WTC11 (cell line): ENCODE measurements at places on chromosomes 13 and 19. TPM values are rescaled to one million over a fixed set of nuclear protein-coding genes. Genes with fewer than 3 reads are reported as not detected.

Gene PGLYRP1
- not detected in 3 replicates for total RNA-seq

Gene NLRP7
- total RNA-seq = 4.1 to 6.8 TPM (median 5.0 TPM) in 3 replicates

Gene TPTE2
- not detected in 3 replicates for total RNA-seq

Gene PROZ
- not detected in 3 replicates for total RNA-seq

Gene CYP2F1
- total RNA-seq = 0.24 to 1.3 TPM (median 0.30 TPM) in 3 replicates

GRCh38 chr19:8459095-8459494, 14.3 kb downstream of the HNRNPM start:
- peaks cover 88% of the 10 kb centered on the region for H3K4me1 ChIP-seq
- H3K27me3 ChIP-seq = no peaks in the 10 kb centered on the region
- peaks cover 50% of the 10 kb centered on the region for H3K36me3 ChIP-seq
- DNase-seq = no peak
- no peak overlapping the region for H3K4me3 ChIP-seq
- H3K27ac ChIP-seq = no peak overlapping the region

DNA sequence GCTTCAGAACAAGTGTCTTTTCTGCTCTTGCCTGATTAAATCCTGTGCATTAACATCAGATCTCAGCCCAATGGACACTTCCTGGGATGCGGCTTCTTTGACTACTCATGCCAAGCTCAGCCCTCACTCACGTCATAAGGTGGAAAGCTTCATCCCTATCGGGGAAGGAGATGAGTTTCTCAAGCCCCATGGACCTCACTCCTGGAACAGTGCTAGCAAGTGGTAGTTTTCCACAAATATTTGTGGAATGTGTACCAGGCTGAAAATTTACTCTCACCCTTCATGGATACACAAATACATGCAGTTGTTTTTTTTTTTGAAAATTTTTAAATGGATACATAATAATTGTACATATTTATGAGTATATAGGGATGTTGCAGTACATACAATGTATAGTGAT, 34.6 kb upstream of the FARP1 start:
- DNase-seq = no peak
- no peaks in the 10 kb centered on the region for H3K27me3 ChIP-seq
- H3K36me3 ChIP-seq = no peaks in the 10 kb centered on the region; the same call in 1 of the 2 replicates
- H3K4me1 ChIP-seq = peaks cover 15% of the 10 kb centered on the region
- H3K27ac ChIP-seq = no peak overlapping the region
- no peak overlapping the region for H3K4me3 ChIP-seq

DNA sequence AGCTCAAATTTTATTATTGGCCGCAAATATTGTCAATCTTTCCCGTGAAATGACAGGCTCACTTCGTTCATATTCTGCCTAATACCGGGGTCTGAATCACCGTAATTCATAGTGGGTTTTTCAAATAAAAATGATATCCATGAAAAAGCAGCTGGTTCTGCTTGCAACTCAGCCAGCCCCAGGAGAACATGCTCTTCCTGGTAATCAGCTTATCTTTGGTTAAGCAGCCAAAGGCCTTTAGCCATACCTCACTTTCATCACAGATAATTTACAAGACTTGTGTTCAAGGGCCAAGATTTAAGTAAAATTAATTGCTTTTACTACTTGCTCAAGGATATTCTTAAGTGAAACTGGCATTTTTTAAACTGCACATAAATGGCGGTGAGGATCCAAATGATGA, 22.5 kb downstream of the RNASEH2B start:
- DNase-seq = no peak
- H3K27me3 ChIP-seq = no peaks in the 10 kb centered on the region
- peaks cover 21% of the 10 kb centered on the region for H3K4me1 ChIP-seq
- no peak overlapping the region for H3K4me3 ChIP-seq
- no peak overlapping the region for H3K27ac ChIP-seq

DNA sequence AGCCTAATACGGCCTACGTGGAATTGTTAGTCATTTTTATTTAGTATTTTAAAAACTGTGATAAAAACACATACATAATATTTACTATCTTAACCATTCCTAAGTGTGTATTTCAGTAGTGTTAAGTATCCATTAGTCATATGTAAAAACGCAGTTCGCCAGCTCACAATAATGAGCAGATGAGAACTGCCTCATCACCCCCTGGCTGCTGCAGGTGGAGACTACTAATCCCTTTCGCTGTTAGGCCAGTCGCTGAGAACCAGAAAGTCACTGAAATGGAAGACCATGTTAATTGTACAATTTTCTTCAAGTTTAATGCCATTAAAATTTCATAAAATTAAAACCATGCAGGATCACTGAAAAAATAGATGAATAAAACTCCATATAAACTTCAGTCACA, 1.6 kb downstream of the ESD start:
- peaks cover 7% of the 10 kb centered on the region for H3K36me3 ChIP-seq
- no peak overlapping the region for H3K27ac ChIP-seq
- peak overlapping the region; percentile 34; the same call in 1 of the 2 replicates for H3K4me3 ChIP-seq
- peaks cover 34% of the 10 kb centered on the region for H3K4me1 ChIP-seq
- no peak for DNase-seq

GRCh38 chr19:18789422-18789869, 1.7 kb downstream of the COMP start:
- peaks cover 22% of the 10 kb centered on the region for H3K4me1 ChIP-seq
- H3K4me3 ChIP-seq = peak overlapping the region; percentile 79
- H3K36me3 ChIP-seq = 0 out of 2 replicates have a peak, but pooled peaks cover 2% of the 10 kb centered on the region
- H3K27me3 ChIP-seq = peaks cover 100% of the 10 kb centered on the region

- H3K27ac ChIP-seq = peak overlapping the region; percentile 99
- peaks cover 7% of the 10 kb centered on the region; the same call in 1 of the 2 replicates for H3K27me3 ChIP-seq
- H3K36me3 ChIP-seq = peaks cover 20% of the 10 kb centered on the region
- DNase-seq = no peak
Measured at GRCh38 chr19:13154241-13154778, 4.1 kb downstream of the IER2 start.

- no peak overlapping the region for H3K27ac ChIP-seq
- DNase-seq = no peak
- no peaks in the 10 kb centered on the region for H3K27me3 ChIP-seq
Measured at GRCh38 chr13:107070792-107071191, 502.9 kb upstream of the ARGLU1 start.

GRCh38 chr13:113883921-113884804, 20.3 kb upstream of the GAS6 start:
- no peak overlapping the region for H3K4me3 ChIP-seq
- no peaks in the 10 kb centered on the region for H3K27me3 ChIP-seq
- peaks cover 9% of the 10 kb centered on the region; the same call in 1 of the 2 replicates for H3K4me1 ChIP-seq
- H3K36me3 ChIP-seq = no peaks in the 10 kb centered on the region

DNA sequence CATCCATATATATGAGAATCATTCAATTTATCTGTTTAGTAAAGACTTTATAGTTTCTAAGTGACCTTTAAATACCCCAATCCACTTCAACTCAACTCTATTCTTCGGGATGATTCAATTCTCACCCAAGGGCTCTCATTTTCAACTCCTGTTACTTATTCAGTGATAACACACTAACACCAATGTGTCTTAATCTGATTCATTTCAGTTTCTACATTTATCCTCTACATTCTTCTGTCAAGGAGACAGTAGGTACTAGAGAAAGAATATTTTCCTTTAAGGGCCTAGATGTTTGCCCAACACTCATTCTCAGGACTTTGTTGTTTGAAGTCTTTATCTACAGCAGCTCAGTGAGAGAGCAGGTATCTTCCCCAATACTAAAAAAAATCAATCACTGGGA, 7.1 kb downstream of the ARGLU1 start:
- DNase-seq = no peak
- peaks cover 53% of the 10 kb centered on the region for H3K4me1 ChIP-seq
- H3K27me3 ChIP-seq = no peaks in the 10 kb centered on the region
- peak overlapping the region; percentile 46 for H3K27ac ChIP-seq
- peaks cover 39% of the 10 kb centered on the region for H3K36me3 ChIP-seq

GRCh38 chr13:48570216-48570828, 37.4 kb upstream of the RCBTB2 start:
- H3K4me3 ChIP-seq = no peak overlapping the region
- no peaks in the 10 kb centered on the region for H3K27me3 ChIP-seq
- no peaks in the 10 kb centered on the region for H3K36me3 ChIP-seq
- H3K4me1 ChIP-seq = peaks cover 19% of the 10 kb centered on the region
- DNase-seq = no peak

- H3K4me1 ChIP-seq = peaks cover 20% of the 10 kb centered on the region
- no peak for DNase-seq
- H3K36me3 ChIP-seq = no peaks in the 10 kb centered on the region
Measured at GRCh38 chr13:95698047-95698749, 21.3 kb downstream of the DNAJC3 start.

GRCh38 chr13:95896301-95896700, 156.9 kb downstream of the UGGT2 start:
- no peaks in the 10 kb centered on the region for H3K4me1 ChIP-seq
- H3K27ac ChIP-seq = no peak overlapping the region
- no peak for DNase-seq
- H3K27me3 ChIP-seq = no peaks in the 10 kb centered on the region
- H3K4me3 ChIP-seq = no peak overlapping the region

DNA sequence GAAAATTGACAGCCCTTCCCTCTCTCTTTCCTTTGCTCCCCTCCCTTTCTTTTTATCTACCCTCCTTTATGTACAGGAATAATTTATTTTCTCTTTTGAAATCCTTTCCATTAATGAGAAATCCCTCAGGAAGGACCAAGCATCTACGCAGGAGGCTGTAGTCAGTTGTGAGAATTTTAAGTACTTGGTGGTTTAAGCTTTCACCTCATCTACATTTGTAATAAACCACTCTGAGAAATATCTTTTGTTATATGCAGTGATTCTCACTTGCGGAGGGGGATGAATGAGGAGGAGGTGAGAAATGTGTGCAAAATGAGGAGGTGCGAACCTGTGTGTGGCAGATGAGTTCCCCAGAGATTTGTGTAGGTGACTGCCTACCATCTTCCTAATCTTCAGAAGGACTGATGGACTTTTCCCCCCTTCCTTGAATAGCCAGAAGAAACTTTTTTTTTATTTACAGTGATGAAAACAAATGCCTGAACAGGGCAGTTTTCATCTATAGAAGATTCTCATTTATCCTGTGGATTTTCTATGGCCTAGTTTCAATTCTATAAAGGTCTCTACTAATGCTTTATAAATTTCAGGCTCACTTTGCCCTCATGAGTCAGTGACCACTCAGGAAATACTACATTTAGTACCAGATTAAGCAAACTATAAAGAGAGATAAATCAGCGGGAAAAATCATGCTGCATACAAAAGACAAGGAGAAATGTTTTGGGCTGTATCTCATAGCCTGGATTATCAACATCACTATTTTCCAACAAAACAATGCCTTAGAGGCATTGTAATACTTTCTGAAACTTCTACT, 118.3 kb downstream of the LHFPL6 start:
- H3K27ac ChIP-seq = no peak overlapping the region
- H3K36me3 ChIP-seq = no peaks in the 10 kb centered on the region
- H3K4me1 ChIP-seq = peaks cover 67% of the 10 kb centered on the region
- H3K27me3 ChIP-seq = peaks cover 7% of the 10 kb centered on the region

DNA sequence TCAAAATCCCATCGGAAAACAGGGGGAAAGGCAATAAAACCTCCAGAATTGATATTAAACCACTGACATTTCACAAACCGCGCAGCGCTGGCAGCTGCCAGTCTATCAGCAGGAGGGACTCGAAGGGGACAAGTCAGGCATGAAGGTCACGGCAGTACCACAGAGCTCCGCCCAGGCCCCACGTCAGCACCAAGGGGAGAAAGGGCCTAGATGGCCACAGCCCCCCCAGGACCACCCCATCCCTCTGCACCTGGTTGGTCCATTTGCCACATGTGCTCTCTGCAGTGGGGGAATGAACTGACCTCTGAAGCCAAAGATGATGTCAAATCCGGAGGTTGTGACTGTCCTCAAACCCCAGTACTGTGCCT, 9.5 kb upstream of the VSTM2B start:
- no peak for DNase-seq
- H3K36me3 ChIP-seq = no peaks in the 10 kb centered on the region
- no peak overlapping the region for H3K4me3 ChIP-seq
- peaks cover 18% of the 10 kb centered on the region for H3K27me3 ChIP-seq
- no peak overlapping the region for H3K27ac ChIP-seq

DNA sequence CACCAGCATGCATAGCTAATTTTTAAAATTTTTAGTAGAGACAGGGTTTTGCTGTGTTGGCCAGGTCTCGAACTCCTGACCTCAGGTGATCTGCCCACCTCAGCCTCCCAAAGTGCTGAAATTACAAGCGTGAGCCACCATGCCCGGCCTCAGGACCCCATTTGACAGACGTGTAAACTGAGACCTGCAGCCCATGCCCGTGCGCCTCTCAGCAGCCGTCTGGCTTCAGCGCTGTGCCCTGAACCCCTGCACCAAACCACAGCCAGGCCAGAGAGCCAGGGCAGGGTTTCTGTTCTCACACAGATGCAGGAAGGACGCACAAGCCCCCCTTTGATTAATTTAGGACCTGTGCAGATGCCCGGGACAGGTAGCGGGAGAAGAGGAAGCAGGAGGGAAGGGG, 7.3 kb upstream of the FFAR1 start:
- no peaks in the 10 kb centered on the region for H3K36me3 ChIP-seq
- 0 out of 2 replicates have a peak, but pooled peaks cover 3% of the 10 kb centered on the region for H3K4me1 ChIP-seq
- H3K27ac ChIP-seq = no peak overlapping the region
- no peak overlapping the region for H3K4me3 ChIP-seq
- DNase-seq = no peak
- H3K27me3 ChIP-seq = no peaks in the 10 kb centered on the region; the same call in 1 of the 2 replicates

- H3K4me3 ChIP-seq = no peak overlapping the region
- H3K27me3 ChIP-seq = peaks cover 20% of the 10 kb centered on the region
- peaks cover 4% of the 10 kb centered on the region for H3K36me3 ChIP-seq
Measured at GRCh38 chr19:9945319-9945966, 9.1 kb upstream of the OLFM2 start.
